ENCODE measurements at places on chromosomes 1 and 21.

DNA sequence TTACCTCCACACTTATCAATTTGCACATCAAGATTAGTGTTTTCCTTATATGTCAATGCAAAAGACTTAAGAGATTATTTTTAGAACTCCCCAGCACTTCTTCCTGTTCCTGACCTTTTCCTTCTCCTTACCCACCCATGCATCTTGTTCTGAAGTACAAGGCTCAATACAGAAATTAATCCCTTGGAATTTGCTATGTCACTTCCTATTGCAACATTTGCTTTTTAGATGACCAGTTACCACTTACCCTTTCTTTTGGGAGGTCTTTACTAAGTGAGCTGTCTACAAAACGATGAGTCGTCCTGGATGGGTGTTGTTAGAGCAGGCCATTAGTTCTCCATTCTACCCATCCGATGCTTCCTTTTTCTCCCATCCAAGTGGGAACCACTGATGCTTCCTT lies 221.2 kb downstream of the FMN2 start:
- H3K27me3 ChIP-seq, result no peaks in the 10 kb centered on the region
- no peak overlapping the region for H3K4me3 ChIP-seq
- no peaks in the 10 kb centered on the region for H3K36me3 ChIP-seq
- H3K27ac ChIP-seq, result no peak overlapping the region
- DNase-seq, result no peak

DNA sequence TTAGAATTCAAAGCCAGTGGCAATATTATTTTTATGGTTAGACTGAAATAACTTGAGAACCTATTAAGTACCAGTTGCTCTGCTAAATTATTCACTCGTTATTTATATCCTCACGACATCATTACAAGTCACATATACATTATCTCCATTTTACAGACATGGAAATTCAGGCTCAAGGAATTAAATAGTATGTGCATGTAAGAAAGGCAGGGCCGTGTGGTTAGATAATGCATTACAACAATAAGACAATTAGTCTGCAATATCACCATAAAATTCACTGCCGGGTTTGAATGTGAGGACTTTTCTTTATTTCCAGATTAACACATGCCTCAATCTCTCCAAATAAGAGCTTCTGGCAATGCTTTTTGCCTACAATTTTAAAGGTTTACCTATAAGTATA lies 523.4 kb downstream of the PTBP2 start:
- no peak overlapping the region for H3K27ac ChIP-seq
- no peak overlapping the region for H3K4me3 ChIP-seq
- H3K36me3 ChIP-seq, result no peaks in the 10 kb centered on the region
- no peaks in the 10 kb centered on the region for H3K4me1 ChIP-seq
- H3K27me3 ChIP-seq, result no peaks in the 10 kb centered on the region

DNA sequence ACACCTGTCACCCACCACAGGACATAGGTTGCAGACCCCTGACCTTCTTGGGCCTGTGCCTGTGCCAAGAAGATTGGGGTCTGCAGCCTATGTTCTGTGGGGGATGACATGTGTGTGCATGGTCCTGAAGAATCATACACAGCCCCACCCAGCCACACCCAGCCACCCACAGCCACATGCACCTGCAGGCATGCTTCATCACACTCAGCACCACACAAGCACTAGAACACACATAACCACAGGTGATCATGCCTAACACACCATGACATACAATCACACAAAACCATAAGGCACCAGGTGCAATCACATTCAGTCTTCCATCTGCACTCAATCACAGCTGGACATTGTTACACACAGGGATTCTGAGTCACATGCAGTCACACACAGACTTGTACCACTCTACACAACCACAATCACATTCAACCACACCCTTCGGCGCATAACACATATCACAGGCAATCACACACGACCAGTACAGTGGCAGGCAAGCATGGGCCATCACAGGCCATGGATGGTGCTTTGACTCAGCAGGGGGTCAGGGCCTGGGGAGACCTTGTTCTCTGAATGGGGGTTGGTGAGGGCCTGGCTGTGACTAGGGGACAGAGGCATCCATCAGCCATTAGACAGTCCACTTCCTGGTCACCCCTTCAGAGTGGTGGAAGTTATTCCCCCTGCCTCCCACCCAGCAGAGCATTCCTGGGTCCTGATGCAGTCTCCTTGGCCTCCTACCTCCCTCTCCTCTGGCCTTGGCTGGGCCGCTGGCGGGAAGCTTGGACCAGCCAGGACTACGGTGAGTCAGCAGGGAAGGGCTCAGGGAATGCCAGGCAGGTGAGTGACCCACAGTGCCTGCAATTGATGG lies 44.3 kb upstream of the EPS8L3 start:
- H3K4me3 ChIP-seq, result no peak overlapping the region
- H3K27ac ChIP-seq, result no peak overlapping the region
- H3K36me3 ChIP-seq, result no peaks in the 10 kb centered on the region
- DNase-seq, result no peak

GRCh38 chr1:110443451-110443850 lies 7.5 kb upstream of the PROK1 start:
- no peak for DNase-seq
- no peaks in the 10 kb centered on the region for H3K36me3 ChIP-seq
- no peaks in the 10 kb centered on the region for H3K27me3 ChIP-seq
- no peaks in the 10 kb centered on the region for H3K4me1 ChIP-seq
- no peak overlapping the region for H3K4me3 ChIP-seq

- no peak overlapping the region for H3K27ac ChIP-seq
- no peaks in the 10 kb centered on the region for H3K36me3 ChIP-seq
- peaks cover 9% of the 10 kb centered on the region for H3K4me1 ChIP-seq
Measured at GRCh38 chr1:156356262-156356874, 12.6 kb upstream of the RHBG start.

DNA sequence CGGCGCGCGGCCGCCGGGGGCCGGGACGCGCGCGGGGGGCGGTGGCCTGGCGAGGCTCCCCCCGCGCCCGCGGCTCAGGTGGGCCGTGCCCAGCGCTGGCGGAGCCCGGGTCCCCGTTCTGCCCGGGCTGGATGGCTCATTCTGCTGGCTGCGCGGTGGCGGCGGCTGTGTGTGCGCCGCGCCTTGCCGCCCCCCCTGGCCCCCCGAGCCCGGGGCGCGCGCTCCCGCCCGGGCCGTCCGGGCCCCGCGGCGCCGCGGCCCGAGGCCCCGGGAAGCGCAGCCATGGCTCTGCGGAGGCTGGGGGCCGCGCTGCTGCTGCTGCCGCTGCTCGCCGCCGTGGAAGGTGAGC lies at the start of gene EPHB2:
Gene EPHB2 (plus strand): TSS at position 139 of the 349 bp plus-strand sequence. CDS start 144 bp downstream, at position 283.
- no peaks in the 10 kb centered on the region for H3K27me3 ChIP-seq
- H3K27ac ChIP-seq, result peak within 1 kb of the TSS; percentile 63
- peak within 1 kb of the TSS; percentile 53 for H3K4me3 ChIP-seq
- no peaks in the 10 kb centered on the region for H3K36me3 ChIP-seq
- H3K4me1 ChIP-seq, result peaks cover 12% of the 10 kb centered on the region

- H3K27me3 ChIP-seq, result no peaks in the 10 kb centered on the region
- peak overlapping the region; percentile 99 for H3K27ac ChIP-seq
- H3K4me1 ChIP-seq, result peaks cover 20% of the 10 kb centered on the region
- peak overlapping the region; percentile 65 for H3K4me3 ChIP-seq
- DNase-seq, result no peak
Measured at GRCh38 chr21:31732597-31733550, 956 bp upstream of the SCAF4 start.

DNA sequence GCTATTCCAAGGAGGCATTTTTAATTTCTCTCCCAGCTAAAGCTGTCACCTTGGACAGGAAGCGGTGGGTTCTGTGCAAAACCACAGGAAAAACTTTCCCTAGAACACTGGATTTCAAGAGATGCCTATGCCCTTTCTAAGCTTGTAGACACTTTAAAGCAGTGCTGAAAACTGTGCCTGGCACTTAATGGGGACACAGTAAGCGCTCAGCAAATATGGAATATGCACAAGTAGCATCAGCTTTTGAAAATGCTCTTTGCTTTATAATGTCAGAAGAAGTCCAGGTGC lies 50.9 kb upstream of the TARBP1 start:
- no peaks in the 10 kb centered on the region for H3K27me3 ChIP-seq
- peaks cover 58% of the 10 kb centered on the region for H3K4me1 ChIP-seq
- DNase-seq, result no peak
- H3K27ac ChIP-seq, result no peak overlapping the region
- no peaks in the 10 kb centered on the region for H3K36me3 ChIP-seq

DNA sequence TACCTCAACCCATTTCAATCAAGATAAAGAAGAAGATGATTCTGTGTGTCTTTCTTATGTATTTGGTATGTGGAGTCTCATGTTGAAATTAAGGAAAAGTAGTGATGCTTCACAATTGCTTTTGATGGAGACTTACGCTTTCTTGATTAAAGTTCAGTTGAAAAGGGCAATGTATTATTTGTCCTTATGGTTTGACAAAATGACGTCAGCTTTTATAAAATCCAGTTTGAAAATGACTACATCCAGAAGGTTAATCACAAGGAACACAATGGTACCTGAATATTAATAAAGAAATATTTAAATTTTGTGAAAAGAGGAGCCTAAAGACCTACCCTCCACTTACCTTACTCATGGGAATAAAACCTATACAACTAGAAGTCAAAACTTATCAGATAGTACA lies 4.4 kb downstream of the KRTAP26-1 start:
- no peaks in the 10 kb centered on the region for H3K27me3 ChIP-seq
- H3K36me3 ChIP-seq, result no peaks in the 10 kb centered on the region

DNA sequence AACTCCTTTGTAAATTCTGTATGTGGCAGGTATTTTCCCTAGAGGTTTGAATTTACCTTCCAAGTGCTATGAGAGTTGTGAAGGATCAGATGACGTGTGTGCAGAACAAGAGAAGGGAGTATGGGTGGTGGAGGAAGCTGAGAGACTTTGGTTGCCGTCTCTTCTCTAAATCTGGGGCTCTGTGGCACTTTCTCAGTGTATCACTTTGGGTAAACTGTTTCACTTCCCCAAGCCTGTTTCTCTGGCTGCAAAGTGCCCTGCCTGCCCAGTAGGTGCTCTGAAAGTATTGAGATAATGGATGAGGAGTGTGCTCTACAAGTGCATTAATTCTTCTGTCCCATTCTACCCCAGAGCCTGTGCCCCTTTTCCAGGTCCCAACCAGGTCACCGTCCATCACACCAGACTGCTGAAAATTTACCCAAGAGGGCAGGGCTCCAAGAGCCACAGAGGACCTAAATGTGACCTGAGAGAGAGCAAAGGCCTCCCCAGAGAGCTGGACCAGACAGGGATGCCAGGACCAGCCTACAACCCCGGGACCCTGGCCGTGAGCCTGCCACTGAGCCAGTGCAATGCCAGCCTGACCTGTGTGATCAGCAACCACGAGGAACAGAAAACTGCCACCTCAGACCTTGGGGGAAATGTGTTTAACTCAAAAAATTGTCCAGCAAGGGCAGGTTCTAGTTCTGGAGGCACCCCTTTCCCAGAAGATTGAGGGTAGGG lies 131.6 kb upstream of the ETV3 start:
- no peaks in the 10 kb centered on the region for H3K36me3 ChIP-seq
- no peak overlapping the region for H3K27ac ChIP-seq
- H3K4me1 ChIP-seq, result no peaks in the 10 kb centered on the region
